ENCODE measurements at places on chromosomes 7 and 10.

DNA sequence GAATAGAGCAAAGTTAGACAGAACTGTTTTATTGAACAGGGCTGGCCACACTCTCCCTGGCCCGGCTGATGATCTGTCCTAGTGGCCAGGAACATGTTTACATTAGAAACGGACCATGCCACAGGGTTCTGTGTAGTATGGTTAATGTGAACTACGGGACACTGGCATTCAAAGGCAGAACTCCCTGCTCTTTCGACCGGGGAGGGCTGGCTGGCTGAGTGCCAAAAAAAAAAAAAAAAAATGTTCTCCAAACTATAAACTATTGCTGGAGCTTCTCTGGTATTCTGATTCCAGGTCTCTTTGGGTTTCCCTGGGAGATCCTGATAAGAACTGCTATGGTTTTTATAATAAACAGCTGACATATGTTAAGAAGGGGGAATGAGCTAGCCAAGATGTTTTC lies 1262.6 kb upstream of the SORCS1 start:
- no peak for DNase-seq

GRCh38 chr7:27564881-27565482 lies 97.7 kb downstream of the HIBADH start:
- DNase-seq: no peak

- no peak for DNase-seq
Measured at GRCh38 chr10:50410066-50410811, 158.9 kb upstream of the ASAH2 start.

- DNase-seq: no peak
Measured at GRCh38 chr10:95211606-95212279, 17.7 kb downstream of the ACSM6 start.

GRCh38 chr10:23114228-23114850 lies 19.0 kb downstream of the MSRB2 start:
- DNase-seq: no peak

GRCh38 chr7:106957766-106958165 lies 86.7 kb upstream of the PRKAR2B start:
- DNase-seq: no peak

- DNase-seq: no peak
Measured at GRCh38 chr10:27312854-27313253, 72.3 kb upstream of the ACBD5 start.

GRCh38 chr7:45923818-45924217 lies 2.7 kb upstream of the IGFBP3 start:
- DNase-seq: no peak

- DNase-seq: no peak
Measured at GRCh38 chr7:80159802-80160201, 25.2 kb downstream of the GNAI1 start.

Data from nucleus accumbens (tissue), 56 donors.